ENCODE measurements at places on chromosomes 7 and 10.

- DNase-seq, result peak; percentile 67
Measured at GRCh38 chr10:48468866-48469511, 135.9 kb downstream of the ARHGAP22 start.

DNA sequence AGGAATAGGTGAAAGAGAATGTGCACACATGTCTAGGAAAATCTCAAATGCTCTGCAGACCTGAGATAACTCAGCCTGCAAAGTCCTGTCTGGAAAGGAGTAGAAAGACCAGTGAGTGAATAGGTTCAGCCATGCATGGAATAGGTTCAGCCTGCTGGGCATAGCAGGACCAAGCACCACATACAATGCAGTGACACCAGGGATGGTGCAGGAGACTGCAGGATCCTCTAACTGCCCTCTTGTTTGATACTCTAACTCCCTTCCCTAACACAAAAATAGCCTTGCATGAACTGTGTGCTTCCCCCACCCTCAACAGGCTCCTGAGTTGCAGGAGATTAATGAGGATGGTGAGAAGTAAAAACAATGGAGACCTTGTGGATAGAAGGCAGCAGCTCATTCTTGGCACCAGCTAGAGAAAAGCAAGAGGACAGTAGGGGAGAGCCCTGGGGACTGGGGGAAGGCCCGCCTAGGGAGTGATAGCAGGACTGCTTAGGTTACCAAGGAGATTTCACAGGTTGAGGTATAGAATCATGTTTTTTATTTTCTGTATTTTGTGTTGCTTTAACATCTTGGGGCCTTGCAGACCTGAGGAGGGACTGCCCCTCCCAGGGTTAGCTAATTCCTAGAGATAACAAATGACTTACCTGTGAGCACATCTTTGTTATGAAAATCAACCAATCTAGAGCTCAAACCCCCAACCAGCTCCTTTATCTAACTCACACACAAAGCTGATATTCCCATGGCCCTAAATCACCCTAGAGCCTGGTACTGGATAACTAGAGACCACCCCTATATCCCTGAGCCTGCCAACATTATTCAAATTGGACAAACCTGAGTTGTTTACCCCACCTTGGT, 187.8 kb downstream of the PLPP4 start:
- DNase-seq, result no peak

GRCh38 chr10:121351540-121351939, 246.7 kb downstream of the FGFR2 start:
- no peak for DNase-seq

- no peak for DNase-seq
Measured at GRCh38 chr10:91115618-91116390, 104.7 kb upstream of the PCGF5 start.

DNA sequence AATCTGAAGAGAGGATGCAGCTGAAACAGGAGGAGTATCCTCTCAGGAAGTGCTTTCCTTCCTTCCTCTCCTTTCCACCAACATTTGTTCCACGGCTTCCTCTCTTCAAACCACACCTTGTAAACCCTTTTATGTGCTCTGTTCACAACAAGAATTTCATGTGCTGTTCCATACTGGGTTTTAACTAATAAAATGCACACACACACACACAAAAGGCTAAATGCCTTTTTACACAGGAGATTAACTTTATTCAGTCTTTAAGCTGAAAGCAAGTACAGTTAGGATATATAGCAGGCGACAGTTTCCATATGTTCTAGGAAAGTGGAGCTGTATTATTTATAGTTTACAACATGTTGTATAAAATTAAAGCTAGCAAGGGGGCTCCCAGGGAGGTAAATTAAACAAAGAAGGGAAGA, 106.7 kb downstream of the REEP3 start:
- no peak for DNase-seq

GRCh38 chr7:16688249-16688648, 42.3 kb downstream of the BZW2 start:
- no peak for DNase-seq

DNA sequence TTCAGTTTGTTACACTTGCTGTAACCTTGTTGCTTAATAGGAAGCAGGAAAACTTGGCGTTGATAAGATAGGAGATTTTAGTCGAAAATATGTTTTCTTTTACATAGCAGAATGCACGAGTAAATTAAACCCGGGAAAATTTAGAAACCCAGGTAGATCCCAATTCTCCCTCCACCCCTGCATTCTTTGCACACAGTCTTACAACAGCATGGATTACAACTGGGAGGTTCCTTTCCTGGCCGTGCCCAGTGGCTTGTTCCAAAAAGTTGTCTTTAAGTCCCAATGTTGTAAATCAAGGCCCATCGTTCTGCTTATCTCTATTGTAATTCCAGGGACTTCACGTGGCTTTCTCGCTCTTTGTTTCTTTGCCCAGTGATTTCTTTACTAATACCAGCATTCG, 1.1 kb upstream of the DPY19L1 start:
- DNase-seq, result no peak

GRCh38 chr7:143884241-143884968, 17.6 kb downstream of the TCAF1 start:
- DNase-seq, result no peak

DNA sequence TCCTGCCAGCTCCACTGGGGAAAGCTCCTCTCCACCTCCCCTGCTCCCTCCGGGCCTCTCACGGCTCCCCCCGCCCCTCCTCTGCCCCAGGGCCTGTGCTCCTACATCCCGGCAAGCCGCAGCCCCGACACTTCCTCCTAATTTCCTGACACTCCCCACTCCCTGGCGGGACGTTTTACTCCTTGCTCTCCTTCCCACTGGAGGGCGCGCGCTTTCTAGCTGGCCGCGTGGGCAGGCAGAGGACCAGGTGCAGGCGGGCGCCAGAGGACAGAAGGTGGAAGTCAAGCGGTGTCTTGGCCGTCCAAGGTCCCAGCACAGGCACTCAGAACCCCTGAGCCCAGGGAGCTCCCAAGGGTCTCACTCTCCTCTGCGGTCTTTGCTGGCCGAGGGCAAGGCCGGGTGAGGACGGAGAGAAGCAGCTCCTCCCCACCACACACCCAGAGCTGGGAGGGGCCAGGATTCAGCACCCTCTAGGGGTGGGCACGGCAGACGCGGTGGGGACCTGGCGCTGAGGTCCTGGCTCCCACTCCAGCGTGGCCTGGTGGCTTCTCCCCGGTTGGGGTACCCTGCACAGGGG, 19.1 kb downstream of the ADAM8 start:
- peak; percentile 92 for DNase-seq

- DNase-seq, result no peak
Measured at GRCh38 chr7:65307651-65308299, 65.9 kb upstream of the ZNF92 start.

Measured in spleen (tissue), 13 donors.